ENCODE measurements at places on chromosomes 4 and X. TPM values are rescaled to one million over a fixed set of nuclear protein-coding genes. Genes with fewer than 3 reads are reported as not detected.

The APLN gene
- polyA plus RNA-seq: not detected

The TMEM255A gene
- 1.2 TPM for polyA plus RNA-seq

The SMIM31 gene
- not detected for polyA plus RNA-seq

The NCAPG gene
- not detected for polyA plus RNA-seq

The GPR50 gene
- polyA plus RNA-seq: not detected

The TIGD4 gene
- polyA plus RNA-seq: 0.08 TPM

The ENAM gene
- not detected for polyA plus RNA-seq

The HPSE gene
- polyA plus RNA-seq: 31.2 TPM

The TMEM35A gene
- polyA plus RNA-seq: not detected

The MAPK10 gene
- not detected for polyA plus RNA-seq

The TECRL gene
- not detected for polyA plus RNA-seq

The SRPX gene
- not detected for polyA plus RNA-seq

The SPARCL1 gene
- not detected for polyA plus RNA-seq

The NDP gene
- not detected for polyA plus RNA-seq

The GPM6B gene
- not detected for polyA plus RNA-seq

The IGSF1 gene
- polyA plus RNA-seq: not detected

The WNK3 gene
- not detected for polyA plus RNA-seq

The TLR8 gene
- 61.9 TPM for polyA plus RNA-seq

The GALNTL6 gene
- polyA plus RNA-seq: 0.05 TPM

The RHOXF1 gene
- not detected for polyA plus RNA-seq

The MAGEC3 gene
- polyA plus RNA-seq: not detected

The DCX gene
- not detected for polyA plus RNA-seq

The SCLT1 gene
- 17.9 TPM for polyA plus RNA-seq

The MTTP gene
- polyA plus RNA-seq: not detected

The CT45A2 gene
- not detected for polyA plus RNA-seq

The SPOCK3 gene
- polyA plus RNA-seq: 1.9 TPM

The STAP1 gene
- polyA plus RNA-seq: not detected

The CXCL6 gene
- polyA plus RNA-seq: not detected

The TBX22 gene
- polyA plus RNA-seq: not detected

The GPR82 gene
- 0.14 TPM for polyA plus RNA-seq

The VCX3B gene
- not detected for polyA plus RNA-seq

The TLR3 gene
- not detected for polyA plus RNA-seq

The CD99L2 gene
- 16.7 TPM for polyA plus RNA-seq

The NOX1 gene
- polyA plus RNA-seq: not detected

The NALF2 gene
- not detected for polyA plus RNA-seq

The ARHGEF38 gene
- polyA plus RNA-seq: not detected

The COX7B2 gene
- not detected for polyA plus RNA-seq

The MAGEA10 gene
- not detected for polyA plus RNA-seq

The NRK gene
- not detected for polyA plus RNA-seq

The ZAR1 gene
- polyA plus RNA-seq: not detected

The KLF8 gene
- 0.34 TPM for polyA plus RNA-seq

The GLRA2 gene
- not detected for polyA plus RNA-seq

The AASDH gene
- 2.5 TPM for polyA plus RNA-seq

The RNF150 gene
- not detected for polyA plus RNA-seq

The CRMP1 gene
- polyA plus RNA-seq: not detected
